ENCODE measurements at places on chromosomes 12 and 14. TPM values are rescaled to one million over a fixed set of nuclear protein-coding genes. Genes with fewer than 3 reads are reported as not detected.

GRCh38 chr14:76775695-76776427, 14.6 kb downstream of the VASH1 start:
- DNase-seq: no peak

GRCh38 chr12:124768452-124769162, 95.1 kb downstream of the SCARB1 start:
- peak; percentile 74 for DNase-seq

Gene NXPH4
- 0.50 TPM for total RNA-seq

Gene ARF3
- total RNA-seq: 28.1 TPM

Gene PTPRR
- under 0.01 TPM for total RNA-seq

DNA sequence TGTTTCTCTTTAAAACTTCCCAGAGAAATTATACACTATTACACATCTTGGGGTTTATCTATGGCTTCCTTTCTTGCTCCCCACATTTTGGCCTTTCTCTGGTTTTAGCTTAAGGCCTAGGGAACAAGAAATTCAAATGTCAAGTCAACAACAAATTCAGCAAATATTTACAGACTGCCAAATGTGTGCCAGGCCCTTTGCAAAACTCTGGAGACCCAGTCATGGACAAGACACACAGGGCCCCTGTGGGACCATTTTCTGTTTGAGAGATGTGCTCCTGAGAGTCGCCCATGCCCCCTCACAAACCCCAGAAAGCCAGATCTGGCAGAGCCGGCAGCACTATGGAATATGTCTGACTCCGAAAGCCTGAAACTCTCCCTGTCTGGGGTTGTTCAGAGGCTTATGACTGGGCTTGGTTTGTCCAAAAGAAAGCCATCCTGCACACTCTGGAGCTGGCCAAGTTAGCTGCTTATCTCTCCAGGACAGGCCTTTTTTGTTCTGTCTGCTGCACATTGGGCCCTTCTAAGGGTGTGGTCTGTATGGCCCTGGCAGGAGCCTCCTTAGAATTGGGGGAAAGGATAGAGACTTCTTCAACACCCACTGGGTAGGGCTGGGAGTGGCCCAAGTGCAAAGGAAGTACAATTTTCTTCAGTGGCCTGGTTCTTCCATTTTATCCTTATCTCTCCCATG, 1.1 kb upstream of the KRT3 start:
- no peak for DNase-seq

GRCh38 chr14:95098984-95099599, 58.2 kb downstream of the DICER1 start:
- peak; percentile 51 for DNase-seq

GRCh38 chr12:126509572-126509971, 1444.3 kb downstream of the AACS start:
- DNase-seq: no peak

Gene AKAP6
- total RNA-seq: 10.9 TPM

GRCh38 chr12:55972042-55972441, 1.8 kb upstream of the RAB5B start:
- DNase-seq: peak; percentile 73

GRCh38 chr14:68639000-68639757, 153.7 kb downstream of the ZFP36L1 start:
- DNase-seq: no peak

- peak; percentile 99 for DNase-seq
These were observed at the start of gene NFATC4 for GRCh38 chr14:24367514-24368211. TSS of gene NFATC4 (plus strand) at chr14:24368184. CDS start at chr14:24368341, 157 bp downstream.

GRCh38 chr12:117513353-117513752, 151.9 kb upstream of the NOS1 start:
- no peak for DNase-seq

Gene TMEM253
- not detected for total RNA-seq

DNA sequence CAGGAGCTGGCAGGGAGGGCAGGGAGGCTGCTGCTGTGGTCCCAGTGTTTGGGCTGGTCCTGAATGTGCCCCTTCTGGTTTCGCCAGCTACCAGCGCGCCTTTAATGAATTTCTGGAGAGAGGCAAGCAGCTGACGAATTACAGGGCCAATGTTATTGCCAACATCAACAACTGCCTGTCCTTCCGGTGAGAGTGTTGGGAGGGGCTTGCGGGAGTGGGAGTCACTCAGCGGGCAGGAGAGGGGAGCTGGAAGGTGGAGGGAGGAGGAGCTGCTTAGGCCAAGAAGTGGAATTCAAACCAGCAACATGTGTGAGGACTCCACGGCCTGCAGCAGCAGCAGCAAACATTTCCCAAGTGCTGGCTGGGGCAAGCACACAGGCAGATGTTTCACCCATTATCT, 7.7 kb downstream of the TNFAIP2 start:
- DNase-seq: peak; percentile 84

- peak; percentile 10 for DNase-seq
These were observed 69.9 kb downstream of the PPM1H start for GRCh38 chr12:62865065-62865464.

DNA sequence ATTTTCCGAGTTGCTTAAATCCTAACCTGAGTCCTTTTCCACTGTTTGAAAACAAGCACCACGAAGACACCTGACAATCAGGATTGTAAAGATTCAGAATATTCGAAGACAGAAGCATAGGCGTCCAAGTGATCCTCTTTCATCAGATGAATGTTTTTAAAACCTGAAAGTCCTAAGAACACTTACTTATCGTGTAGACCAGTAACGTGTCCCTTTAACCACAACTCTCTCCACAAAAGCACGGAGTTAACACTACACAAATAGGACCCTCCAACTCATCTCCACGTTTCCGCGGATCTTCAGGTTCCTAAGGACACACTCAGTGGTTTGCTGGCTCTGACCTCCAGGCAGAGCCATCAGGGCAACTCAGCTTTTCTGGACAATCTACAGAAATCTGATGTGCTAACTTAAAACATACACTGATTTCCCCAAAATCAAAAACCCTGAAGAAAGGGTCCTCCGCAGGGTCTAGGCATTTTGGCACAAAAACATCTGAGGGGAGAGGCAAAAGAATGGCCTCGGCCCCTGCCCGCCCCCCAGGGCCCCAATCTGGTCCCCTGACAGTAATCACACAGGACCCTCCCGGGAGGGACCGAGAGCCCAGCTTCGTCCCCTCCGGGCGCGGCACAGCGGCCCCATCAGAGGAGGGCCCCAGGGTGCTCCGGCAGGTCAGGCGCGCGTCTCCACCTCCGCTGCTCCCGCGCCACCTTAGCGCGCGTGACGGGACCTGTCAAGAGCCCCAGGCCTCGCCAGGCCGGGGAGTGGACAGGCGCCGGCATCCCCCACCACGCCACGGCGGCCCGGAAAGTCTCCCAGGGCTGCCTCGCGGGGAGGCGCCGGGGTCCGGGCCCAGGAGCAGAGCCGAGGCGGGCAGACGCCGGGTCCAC, 925 bp downstream of the DICER1 start:
- DNase-seq: peak; percentile 26

Gene PAH
- total RNA-seq: not detected

Gene LRFN5
- total RNA-seq: 3.6 TPM

Gene NID2
- total RNA-seq: 93.7 TPM

GRCh38 chr14:100285913-100286400, 20.3 kb downstream of the SLC25A29 start:
- DNase-seq: no peak

DNA sequence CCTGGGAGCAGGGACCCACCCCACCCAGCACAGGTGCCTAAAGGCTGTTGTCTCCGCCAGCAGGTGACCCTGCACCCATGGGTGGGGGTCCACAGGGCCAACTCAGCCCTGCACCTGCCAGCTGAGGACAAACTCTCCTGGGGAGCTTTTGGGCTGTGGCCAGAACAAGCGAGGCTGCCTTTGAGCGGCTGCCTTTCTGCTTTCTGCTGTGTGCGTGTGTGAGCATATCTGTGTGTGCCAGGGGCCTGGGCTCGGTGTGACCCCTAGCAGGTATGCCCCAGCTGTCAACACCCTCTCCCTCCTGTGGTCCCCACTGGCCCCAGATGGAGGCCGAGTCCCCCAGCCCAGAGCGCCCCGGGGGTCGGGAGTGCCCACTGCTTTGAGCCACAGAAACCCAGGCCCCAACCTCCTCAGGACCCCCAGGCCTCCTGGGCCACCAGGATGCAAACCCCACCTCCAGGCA, 25.9 kb upstream of the GPR132 start:
- DNase-seq: no peak

Gene TTC5
- total RNA-seq: 22.0 TPM

DNA sequence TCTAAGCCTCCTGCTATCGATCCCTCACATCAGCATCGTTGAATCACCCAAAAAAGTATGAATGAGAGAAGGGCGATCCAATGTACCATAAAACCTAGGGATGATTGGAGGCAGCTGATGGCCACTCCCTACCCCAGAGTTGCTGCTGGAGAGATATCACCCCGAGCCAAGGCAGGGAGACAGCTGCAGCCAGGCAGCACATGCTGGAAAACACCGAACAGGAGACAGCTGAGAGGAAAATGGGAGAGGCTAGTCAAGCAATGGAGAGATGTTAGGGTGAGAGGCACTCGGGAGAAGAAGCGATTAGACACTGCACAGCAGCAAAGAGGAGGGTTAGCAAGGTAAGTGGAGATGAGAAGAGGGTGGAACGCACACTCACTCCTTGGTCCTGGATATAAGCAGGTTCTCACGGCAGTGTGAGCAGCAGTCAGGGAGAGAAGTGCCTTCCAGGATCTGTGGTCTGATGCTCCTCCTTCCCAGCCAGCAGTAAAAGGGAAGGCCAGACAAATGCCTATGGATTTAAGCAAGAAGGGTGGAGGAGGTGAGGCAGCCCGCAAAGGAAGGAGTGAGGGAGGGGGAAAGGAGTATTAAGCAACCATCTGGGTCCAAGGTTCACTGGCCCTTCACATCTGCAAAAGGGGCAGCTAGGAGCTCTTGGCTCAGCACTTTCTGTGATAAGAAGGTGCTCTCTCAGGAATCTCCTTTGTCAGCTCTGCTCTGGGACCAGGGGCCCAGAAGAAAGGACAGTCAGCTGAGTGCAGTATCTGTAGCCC, at the start of gene SLC7A7:
Gene SLC7A7, minus strand, starts transcription at position 495 of the 773 bp plus-strand sequence. CDS start 2,037 bp downstream, outside the sequence.
- peak; percentile 34 for DNase-seq

Gene GOLT1B
- total RNA-seq: 38.8 TPM

DNA sequence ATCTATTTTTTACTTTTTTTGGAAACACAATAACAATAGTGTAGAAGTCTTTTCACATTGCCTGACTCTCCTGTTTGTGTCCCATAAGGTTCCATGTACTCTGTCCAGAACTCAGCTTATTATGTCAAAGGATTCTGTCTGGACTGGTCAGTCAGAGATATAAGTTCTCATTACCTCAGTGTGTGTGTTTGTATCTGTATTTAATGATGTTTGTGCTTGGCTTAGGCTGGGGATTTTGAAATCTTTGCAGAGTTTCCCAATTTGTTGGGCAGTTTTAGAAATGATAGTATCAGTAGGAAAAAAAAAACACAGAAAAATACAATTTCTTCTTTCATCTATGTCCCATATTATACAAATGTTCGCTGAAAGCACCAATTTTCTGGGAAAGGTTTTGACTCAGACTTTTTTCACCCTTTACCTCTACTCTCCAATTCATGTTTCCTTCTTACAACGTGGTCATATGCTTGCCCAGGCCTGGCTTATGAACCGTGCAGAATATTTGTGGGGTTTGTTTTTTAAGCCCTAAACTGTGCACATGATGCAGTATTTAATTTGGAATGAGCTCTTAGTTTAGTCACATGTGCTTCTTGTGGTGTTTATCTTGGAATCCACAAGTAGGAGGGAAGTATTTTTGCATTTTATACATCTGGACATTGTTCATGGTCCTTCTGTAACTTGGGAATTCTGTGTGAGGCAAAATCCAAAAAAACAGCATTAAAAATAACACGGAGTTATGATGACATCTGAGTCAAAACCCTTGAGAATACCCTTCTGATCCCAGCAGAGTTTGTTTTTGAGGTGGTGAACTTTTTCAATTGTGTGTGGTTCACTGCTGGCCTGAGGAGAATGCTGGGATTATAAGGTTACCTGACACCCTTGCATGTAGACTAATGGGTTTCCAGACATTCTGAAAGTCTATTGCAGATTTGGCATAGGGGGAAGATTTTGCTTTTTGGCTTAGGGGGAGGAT, 121.2 kb downstream of the RAD51B start:
- DNase-seq: peak; percentile 92

DNA sequence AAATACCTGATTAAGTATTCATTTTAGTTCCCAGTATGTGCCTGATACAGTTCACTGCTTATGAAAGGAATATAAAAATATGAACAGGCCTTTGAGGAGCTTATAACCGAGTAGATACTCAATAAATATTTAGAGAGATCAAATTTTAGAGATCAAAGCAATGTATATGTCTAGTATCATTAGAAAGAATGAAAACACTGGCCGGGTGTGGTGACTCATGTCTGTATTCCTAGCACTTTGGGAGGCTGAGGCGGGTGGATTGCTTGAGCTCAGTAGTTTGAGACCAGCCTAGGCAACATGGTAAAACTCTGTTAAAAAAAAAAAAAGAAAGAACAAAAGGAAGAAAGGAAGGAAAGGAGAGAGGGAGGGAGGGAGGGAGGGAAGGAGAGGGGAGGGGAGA, 113.2 kb upstream of the EEA1 start:
- no peak for DNase-seq

DNA sequence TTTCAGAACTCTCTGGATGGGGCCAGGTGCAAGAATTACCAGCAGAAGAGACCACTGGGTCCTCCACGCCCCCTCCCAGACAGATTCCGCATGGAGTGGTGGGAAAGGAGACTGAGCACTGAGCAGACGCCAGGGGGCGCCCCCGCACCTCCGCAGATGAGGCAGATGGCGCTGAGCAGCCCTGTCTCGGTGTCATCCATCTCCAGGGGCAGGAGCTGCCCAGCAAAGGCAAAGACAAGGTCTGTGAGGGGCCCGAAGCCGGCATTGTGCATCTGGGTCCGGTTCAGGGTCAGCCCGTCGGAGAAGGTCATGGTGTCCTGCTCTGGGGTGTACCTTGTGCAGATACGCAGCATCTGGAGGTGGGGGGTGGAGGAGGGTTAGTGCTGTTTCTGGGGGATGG, 6.3 kb upstream of the ITGB7 start:
- DNase-seq: peak; percentile 76

DNA sequence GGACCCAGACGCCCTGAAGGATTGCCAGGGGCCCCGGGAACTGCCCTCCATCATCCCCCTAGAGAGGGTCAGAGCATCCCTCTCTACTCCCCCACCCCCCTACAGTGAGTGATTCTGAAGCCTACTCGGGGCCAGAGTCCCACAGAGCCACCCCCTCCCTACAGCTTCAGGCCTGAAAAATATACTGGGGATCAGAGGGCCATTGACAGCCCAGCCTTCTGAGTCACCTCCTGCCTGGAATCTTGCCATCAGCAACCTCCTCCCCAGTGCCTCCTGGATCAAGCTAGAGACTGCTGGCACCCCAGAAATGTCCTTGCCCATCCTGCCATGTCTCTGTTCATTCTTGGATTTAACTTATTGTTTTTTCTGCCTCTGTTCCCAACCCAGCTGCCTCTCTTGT, 21.7 kb upstream of the MIA2 start:
- DNase-seq: no peak

DNA sequence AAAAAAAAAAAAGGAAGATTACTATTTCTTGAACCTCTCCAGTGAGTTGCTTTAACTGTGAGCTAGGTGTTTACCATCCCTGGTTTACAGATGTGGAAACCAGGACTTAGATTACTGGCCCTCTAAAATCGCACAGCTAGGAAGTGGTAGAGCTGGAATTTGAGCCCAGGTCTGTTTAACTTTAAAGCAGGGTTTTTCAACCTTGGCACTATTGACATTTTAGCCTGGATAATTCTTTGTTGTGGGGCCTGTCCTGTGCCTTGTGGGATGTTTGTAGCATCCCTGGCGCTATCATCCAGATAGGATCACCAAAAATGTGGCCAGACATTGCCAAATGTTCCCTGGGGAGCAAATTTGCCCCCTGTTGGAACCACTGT, 28.5 kb upstream of the SMOC1 start:
- no peak for DNase-seq
